HS-27A (cell line): ENCODE measurements at places on chromosomes 11 and 22.
A peak's percentile ranks its signal among the peaks of the same experiment; 100 is the strongest.

DNA sequence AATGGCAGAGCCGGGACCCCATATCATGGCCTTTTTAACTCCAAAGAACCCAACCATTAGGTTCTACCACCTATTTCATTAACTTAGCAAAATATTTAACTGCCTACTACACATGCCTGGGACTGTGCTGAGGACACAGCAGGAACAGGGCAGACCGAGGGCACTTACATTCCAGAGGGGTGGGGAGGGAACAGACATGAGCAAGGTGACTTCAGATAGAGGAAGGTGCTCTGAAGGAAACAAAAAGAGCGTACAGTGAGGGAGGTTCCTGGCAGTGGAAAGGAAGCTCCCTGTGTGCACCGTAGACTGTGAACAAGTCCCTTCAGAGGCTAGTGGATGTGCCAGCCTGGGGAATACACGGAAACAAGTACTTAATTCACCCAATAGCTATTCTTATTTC is 82.8 kb downstream of the NAT10 start:
- DNase-seq = no peak

- no peak for DNase-seq
Measured at GRCh38 chr11:71397331-71397860, 50.8 kb downstream of the DHCR7 start.

GRCh38 chr11:116427903-116428637 is 344.7 kb downstream of the BUD13 start:
- DNase-seq = no peak

DNA sequence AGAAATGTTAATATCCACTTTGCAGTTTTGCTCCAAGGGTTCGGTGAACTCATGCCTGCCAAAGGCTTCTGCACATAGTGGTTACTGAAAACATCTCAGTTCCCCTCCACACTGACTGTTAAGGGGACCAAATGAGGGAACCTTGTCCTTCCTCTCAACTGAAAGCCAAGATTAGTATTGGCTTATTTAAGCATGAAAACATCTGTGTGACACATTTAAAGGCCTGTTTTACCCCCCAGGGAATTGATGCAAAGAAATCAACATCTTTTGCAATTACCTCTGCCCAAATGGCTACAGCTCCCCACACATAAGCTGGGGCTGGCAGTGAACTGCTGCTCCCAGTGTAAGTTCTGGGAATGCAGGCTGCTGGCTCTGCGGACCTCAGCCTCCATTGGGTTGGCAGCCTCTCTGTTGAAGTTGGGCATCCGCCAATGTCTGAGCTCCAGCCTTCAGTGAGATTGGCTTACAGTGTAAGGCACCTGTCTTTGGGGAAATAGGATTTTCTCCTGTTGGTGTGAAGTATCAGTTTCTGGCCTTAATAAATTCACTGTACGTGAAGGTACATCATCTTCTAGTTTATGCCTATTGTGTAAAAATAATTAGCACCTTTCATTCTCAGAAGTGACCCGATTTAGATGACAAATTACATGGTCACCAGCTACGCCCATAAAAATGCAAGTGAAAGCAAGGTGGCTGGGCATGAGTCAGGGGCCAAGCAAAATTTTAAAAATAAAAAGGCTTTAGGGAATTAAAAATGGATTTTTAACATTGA is 213.4 kb upstream of the SYN3 start:
- DNase-seq = no peak

GRCh38 chr22:33379836-33380235 is 321.7 kb upstream of the SYN3 start:
- no peak for DNase-seq

DNA sequence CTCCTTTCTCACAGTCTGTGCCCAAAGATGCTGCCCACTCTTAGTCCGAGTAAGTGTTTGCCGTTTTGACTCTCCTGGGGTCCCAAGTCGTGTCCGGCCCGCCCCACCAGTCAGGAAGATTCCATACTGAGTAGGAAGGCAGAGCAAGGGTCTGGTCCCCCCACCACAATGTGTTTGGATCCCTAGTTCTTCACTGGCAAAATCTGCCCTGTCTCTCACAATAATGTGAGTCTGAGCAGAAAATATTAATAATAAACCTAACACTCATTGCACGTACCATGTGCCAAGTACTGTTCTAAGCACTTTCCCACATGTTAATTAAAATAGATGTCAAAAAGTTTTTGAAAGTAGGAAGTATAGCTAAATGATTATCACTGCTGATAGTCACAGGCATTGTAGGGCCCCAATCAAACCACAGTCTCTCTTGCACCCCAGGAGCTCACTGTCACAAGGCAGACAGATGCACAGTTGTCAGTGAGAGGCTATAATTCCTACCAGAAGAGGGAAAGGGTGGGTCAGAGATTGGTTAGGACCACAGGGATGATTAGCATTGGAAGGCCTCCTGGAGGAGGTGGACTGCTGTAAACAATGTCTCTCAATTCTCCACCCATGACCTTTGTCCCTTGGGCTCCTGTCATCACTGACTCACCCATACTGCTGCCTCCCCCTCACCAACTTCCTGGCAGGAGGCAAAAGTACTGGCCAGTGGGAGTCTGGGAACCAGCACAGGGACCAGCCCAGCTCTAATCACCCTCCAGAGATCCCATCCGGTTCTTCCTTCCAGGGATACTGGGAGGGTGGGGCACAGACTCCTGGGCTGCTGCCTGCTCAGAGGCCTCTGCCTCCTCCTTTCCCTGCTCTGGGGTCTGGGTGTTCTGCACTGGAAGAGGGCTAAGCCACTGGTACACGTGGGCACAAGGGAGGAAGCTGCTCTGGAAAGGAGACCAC is 1.0 kb upstream of the POLD4 start:
- DNase-seq = peak; percentile 88

GRCh38 chr11:15182372-15182771 is 67.6 kb downstream of the INSC start:
- no peak for DNase-seq

DNA sequence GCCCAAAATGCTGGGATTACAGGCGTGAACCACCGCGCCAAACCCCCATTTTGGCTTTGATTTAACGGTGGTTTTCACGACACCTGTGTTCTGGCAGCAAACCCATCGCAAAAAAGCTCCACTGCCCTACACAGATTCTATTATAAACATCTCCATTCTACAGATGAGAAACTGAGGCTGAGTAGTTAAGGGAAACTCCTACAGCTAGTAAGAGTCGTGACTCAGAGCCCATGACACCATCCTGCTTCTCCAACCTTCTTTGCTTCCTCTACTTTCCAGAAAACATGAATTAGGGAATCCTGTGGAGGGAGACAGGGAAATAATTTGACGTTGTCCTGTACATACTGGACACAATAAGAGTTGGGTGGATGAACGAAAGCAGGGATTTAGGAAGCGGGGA is 429 bp upstream of the SNX15 start:
- DNase-seq = no peak

- DNase-seq = no peak
Measured at GRCh38 chr22:44404341-44405020, 91.7 kb upstream of the SHISAL1 start.

GRCh38 chr22:22684580-22685561 is 40.5 kb downstream of the GGTLC2 start:
- DNase-seq = no peak

DNA sequence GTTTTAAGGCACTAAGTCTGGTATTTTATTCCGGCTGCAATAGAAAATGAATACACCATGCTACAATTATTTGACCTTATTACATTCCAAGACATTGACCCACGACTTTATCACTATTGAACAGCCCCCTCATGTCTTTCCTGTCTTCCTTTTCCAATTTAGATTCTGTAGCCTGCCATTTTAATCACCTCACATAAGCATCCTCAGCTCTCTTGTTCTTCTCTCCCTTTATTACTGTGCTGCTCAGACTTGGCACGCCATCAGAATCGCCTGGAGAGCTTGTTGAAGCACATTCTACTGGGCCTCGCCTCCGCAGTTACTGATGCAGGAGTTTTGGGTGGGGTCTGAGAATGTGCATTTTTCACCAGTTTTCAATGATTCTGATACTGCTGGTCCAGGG is 38.7 kb upstream of the SWAP70 start:
- DNase-seq = no peak

GRCh38 chr22:30969532-30970355 is 679 bp downstream of the TUG1 start:
- DNase-seq = no peak

DNA sequence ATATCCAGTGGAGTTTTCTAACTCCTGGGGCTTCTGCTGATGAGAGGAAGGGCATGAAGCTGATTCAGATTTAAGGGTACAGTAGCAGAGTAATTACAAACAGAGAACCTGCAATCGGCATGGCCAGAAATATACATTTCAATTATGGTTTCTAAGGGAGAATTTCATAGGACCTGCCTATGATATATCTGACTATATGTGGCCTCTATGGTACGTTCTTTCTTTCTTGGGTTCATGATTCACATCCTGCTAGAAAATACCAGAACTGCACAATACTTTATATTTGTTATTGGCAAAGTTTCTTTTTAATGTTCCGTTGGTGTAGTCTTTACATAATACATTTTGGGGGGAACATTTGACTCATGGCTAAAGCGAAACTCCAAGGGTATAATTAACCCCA is 63.1 kb upstream of the TTC12 start:
- no peak for DNase-seq

- DNase-seq = no peak
Measured at GRCh38 chr11:76714493-76714892, 43.9 kb upstream of the LRRC32 start.

DNA sequence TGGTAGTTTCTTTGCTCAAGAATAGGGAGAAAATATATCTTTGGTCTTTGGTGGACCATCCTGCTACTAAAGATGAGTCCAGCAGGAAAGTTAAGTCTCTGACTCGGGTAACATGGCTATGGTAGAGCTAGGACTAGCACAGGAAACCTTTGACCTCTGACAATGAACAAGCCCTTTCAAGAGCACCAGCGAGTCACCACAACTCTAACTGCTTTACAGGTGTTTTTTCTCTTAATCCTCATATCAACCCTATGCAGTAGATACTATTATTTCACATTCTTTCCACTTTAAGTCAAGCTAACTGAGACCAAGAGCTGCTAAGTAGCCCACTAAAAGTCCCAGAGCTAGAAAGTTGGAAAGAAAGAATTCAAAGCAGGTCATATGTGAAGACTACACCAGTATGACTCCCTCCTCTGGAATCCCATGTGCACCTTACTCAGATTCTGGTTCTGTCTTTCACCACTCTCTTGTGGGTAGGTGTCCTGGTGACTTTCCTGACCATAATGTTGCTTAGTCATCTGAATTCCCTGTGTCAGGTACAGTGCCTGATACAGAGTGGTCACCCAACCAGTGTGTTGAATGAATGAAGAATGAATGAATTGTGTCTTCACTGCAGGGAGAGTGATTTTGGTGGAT is 53.8 kb upstream of the ME3 start:
- DNase-seq = no peak

GRCh38 chr11:63997801-63998337 is 11.6 kb downstream of the OTUB1 start:
- no peak for DNase-seq

DNA sequence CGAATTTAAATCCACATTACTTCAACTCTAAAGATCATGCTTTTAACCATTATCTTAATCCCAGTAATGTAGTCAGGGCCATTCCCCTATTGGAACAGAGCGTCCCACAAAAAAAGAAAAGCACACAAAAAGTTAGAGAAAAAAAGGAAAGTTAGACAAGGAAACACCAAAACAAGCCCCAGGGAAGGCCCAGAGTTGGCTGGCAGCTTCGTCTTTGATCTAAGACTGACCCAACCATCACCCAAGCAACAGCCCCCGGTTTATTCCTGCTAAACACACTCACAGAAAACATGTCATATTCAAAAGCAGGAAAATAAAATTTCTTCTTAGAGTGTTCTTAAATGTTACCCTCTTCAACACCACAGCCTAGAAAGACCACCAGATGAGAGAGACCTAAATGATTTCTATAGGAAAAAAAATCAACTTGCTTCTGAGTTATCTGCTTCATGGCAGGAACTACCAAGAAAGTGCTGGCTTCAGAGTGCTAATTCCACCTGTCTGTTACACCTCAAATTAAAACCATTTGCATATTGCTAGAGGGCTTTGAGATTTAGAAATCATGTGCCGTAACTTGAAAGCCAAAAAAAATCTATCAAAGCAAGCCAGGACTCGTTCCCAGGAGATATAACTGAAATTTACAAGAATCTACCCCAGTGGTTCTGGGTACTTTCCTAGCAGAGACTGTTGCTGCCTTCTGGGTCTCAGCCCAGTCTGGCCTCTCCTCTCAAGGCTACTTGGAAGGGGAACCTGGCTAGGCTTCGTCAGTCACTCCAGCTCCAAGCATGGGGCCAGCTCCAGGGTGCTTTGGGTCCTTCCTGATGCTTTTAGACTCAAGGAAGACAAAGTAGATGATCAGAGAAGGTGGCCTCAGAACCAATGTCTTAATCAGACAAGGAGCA is 31.2 kb downstream of the POU2AF3 start:
- DNase-seq = no peak

GRCh38 chr22:17472932-17473331 is 90.4 kb upstream of the SLC25A18 start:
- DNase-seq = no peak

GRCh38 chr11:3893311-3893710 is 37.8 kb downstream of the STIM1 start:
- no peak for DNase-seq

GRCh38 chr11:134413826-134414731 is 2.0 kb upstream of the B3GAT1 start:
- no peak for DNase-seq

GRCh38 chr11:82889133-82890001 is 10.9 kb downstream of the PRCP start:
- no peak for DNase-seq

- no peak for DNase-seq
Measured at GRCh38 chr11:520428-521176, 13.6 kb upstream of the RNH1 start.

GRCh38 chr11:124799348-124800225 is 619 bp downstream of the MSANTD2 start:
- DNase-seq = no peak

- DNase-seq = no peak
Measured at GRCh38 chr22:31344256-31344577, 1.9 kb downstream of the PATZ1 start.

DNA sequence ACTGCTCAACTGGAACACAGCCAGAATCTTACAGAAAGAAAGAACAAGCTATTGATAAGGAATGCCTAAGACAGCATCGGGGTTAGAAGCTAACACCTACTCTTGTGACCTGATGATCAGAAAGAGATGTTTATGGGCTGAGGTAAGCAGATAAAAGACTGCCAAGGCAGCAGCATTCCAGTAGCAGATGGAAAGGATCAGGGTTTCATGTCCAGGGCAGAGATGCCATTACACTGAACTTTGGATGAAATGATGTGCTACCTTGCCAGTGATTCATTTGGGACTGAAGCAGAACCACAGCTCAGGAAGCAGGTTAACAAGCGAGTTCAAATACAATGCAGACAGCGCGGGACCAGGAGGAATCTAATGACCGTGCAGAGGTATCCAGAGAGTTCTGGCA is 27.1 kb upstream of the APOA1 start:
- no peak for DNase-seq
